Umbilical cord (tissue), 2 donors: ENCODE measurements at places on chromosomes 13 and 19. TPM values are rescaled to one million over a fixed set of nuclear protein-coding genes. Genes with fewer than 3 reads are reported as not detected.

- no peak for DNase-seq
These were observed 422 bp upstream of the ZNF575 start for GRCh38 chr19:43532571-43532961.

- no peak for DNase-seq
These were observed 147.8 kb downstream of the SUCLA2 start for GRCh38 chr13:47853236-47853635.

DNA sequence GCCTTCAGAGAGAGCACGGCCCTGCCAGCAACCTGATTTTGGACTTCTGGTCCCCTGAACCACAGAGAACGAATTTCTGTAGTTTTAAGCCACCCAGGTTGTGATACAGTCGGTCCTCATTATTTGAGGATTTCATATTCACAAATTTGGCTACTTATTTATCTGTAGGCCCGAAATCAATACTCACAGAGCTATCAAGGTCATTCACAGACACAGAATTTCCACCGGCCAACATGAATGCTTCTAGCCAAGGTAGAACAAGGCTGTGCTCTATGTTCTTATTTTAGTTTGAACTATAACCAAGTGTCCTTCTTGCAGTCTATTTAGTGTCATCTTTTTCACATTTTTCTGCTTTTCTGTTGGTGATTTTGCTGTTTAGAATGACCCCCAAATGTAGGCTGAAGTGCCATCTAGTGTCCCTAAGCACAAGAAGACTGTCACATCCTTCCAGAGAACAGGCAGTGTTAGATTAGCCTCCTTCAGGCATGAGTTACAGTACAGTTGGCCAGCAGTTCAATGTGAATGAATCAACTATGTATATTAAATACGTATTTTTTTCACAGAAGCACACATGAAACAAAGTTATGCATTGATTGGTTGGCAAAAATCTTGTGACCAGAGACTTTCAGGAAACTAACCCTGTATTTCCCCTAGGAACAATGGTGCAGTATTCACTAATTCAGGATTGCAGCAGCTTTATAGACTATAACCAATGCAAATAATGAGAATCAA lies 63.5 kb downstream of the C13orf42 start:
- no peak for DNase-seq

Gene TUBA3C
- total RNA-seq, result not detected

Gene PET100
- 25.5 TPM for total RNA-seq
